ENCODE measurements at places on chromosomes 3 and 15.

- no peak for DNase-seq
These were observed 48.5 kb upstream of the PEX5L start for GRCh38 chr3:180085122-180085710.

DNA sequence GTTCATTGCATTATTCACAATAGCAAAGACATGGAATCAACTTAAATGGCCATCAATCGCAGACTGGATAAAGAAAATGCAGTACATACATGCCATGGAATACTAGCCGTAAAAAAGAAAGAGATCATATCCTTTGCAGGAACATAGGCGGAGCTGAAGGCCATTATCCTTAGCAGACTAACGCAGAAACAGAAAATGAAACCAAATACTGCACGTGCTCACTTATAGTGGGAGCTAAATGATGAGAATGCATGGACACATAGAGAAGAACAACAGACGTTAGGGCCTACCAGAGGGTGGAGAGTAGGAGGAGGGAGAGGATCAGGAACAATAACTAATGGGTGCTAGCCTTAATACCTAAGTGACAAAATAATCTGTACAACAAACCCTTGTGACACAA is 57.9 kb downstream of the RASA2 start:
- DNase-seq = no peak

DNA sequence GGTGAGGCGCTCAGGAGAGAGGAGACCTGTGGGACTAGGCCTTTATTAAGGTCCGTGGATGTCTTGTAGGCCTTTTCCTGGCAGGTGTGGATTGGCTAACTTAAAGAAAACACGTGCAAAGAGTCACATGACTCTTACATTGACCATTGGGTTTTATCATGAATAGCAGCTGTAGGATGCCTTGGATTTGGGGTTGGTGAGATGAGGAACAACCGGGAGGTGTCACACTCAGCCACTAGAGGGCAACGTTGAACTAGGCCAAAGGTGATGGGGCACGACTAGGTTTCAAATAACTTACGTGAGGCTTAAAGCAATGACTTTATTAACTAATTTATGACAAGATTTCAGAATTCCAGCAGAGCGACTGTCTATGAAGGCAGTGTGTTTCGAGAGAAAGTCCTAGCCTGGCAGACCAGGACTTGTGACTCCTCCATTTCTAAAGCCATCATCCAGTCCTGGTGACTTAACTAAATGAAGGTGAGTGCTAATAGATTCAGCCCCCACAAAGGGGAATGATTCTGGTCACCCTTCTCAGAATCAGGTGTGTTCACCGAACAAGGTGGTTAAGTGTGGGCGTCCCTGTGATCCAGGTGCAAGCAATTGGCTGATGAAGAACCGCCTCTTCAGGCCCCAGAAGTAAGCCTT is 345.6 kb downstream of the MCTP2 start:
- no peak for DNase-seq

- DNase-seq = no peak
These were observed 86.5 kb downstream of the SEMA6D start for GRCh38 chr15:47803767-47804166.

- no peak for DNase-seq
These were observed 359.4 kb downstream of the VPS13C start for GRCh38 chr15:61700803-61701202.

GRCh38 chr3:52388933-52389332 is 56.0 kb downstream of the SEMA3G start:
- no peak for DNase-seq

GRCh38 chr3:187621881-187622280 is 48.3 kb downstream of the SST start:
- DNase-seq = no peak

- no peak for DNase-seq
These were observed 144.9 kb downstream of the FNDC3B start for GRCh38 chr3:172184106-172184822.

DNA sequence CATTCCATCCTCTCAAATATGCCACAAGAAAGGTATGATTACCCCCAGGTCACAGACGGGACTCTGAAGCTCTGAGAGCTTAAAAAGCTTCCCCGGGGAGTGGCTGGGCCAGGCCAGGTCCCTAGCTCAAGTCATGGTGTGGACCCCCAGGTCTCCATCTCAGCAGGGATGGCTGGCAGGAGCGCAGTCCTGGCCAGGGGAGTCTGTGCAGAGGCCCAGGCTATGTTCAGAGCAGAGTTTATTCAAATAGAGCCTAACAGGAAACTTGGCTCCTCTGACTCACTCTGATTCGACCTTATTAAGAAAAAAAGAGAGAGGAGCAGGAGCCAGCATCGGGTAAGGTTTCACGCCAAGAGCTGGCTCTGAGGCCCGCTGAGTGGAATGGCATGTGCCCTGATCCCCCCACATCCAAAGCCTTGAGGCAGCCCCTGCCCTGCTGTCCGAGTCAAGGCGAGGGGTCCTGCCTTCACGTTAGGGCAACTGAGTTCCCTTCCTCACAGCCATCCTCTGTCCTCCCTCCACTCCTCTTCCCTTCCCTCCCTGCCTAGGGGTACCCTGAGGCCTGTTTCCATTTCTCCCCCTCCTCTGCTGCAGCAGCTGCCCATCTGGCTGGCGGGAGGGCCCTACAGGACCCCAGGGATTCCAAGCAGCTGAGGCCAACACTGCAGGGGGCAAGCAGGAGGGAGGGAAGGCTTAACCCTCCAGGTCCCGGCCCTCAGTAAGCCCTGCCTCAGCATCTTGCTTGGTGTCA is 1.9 kb upstream of the LOXL1 start:
- DNase-seq = no peak

DNA sequence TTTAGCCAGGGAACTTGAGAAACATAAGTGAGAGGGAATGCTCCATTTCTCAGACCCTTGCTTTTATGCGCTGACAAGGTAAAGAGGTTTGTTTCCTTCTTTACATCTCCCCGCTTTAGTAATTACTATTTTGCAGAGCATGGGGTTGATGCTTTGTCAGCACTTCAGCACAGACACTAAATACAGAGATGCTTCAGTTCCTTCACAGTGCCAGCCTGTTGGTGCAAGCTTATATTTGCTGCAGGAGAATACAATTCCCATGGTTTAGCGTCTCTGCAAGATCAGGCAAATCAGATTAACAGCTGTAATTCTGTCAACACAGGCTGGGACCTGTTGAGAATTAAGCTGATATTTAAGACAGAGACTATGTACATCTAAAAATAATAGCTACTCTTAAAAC is 2.9 kb downstream of the FMN1 start:
- DNase-seq = no peak

GRCh38 chr15:70210528-70210927 is 112.8 kb upstream of the TLE3 start:
- no peak for DNase-seq

DNA sequence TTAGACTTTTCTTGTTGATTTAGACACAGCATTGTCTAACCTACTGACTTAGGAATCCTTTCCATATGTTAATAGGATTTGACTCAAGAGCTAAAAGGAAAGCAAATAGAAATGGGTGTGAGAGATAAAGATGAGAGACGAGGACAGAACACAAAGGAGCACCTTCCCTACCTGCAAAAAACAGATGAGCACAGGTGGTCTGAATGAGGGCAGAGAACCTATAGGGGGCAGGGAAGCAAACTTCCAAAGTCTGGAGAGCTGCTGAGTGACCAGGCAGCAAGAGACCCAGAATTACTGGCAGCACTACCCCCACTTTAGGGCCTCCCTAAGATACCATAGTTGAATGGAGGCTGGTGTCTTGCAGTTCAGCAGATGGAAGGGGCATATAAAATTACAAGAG is 98.1 kb upstream of the CTNNB1 start:
- DNase-seq = no peak

- no peak for DNase-seq
These were observed 44.8 kb downstream of the CCDC12 start for GRCh38 chr3:46931631-46932331.

DNA sequence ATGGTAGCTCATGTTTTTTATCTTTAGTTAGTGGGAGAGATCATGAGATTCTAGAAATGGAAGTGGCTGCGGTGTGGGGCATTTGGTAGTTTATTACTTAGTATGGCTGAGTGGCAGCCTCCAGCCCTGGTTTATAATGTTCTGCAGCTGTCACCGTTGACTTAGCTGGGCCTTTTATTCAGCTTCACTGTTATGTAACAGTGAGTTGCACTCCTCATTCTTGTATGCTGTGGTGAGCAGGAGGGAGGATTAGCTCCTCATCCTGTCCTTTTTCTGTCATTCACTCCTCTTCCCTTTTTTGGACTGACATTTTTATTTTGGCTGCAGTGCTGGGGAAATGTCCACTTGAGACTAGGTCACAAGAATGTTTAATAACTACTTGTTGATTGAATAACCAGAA is 29.5 kb downstream of the RAD54L2 start:
- DNase-seq = no peak

DNA sequence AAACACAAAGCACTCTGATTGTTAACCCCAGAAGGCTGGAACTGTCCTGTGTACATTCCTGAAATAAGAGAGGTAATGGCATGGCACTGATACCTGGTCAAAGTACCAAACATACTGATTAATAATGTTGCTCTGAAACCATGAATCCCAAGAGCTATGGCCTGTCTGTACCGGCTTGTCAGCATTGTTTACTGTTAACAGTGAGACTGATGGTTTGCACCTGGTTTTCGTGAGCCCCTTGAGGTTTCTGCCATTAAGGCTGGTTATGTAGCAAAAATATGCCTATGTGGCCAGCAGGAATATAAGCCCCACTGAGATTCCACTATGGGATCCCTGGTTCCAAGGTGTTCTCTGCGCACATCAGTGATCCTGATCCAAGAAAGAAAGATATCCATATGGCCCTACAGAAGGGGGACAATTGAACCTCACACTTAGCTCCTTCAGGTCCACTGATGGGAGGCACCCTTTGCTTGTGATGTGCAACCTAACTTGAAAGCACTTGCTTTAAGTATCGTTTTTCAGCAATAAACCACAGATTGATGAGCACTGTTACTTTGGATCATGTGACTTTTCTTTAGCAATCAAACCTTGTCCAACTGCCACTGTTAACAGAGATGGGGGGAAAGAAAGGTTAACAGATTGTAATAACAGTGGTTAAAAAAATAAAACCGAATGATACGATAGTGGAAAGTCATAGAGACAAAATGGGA is 65.2 kb downstream of the TBL1XR1 start:
- no peak for DNase-seq

Measured in D721Med (cell line).